ENCODE measurements at places on chromosomes 5 and 9.

DNA sequence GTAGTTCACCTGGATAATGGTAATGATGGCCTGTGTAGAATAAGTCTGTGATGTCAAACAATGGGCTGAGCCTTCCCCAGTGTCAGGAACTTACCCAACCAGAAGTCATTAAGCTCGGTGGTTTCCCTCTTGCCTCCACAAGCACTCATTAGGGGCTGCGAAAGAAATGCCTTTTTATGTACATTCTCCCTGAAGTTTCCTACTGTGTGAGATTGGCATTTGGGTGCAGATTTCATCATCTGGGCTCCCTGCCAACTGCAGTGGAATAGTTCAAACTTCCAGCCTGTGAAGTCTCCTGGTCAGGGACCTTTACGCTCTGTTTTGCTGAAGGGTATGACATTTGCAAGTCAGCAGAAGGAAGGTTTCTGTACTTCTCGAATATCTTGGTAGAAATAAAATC, 41.6 kb upstream of the TMEM215 start:
- DNase-seq, result peak; percentile 2

DNA sequence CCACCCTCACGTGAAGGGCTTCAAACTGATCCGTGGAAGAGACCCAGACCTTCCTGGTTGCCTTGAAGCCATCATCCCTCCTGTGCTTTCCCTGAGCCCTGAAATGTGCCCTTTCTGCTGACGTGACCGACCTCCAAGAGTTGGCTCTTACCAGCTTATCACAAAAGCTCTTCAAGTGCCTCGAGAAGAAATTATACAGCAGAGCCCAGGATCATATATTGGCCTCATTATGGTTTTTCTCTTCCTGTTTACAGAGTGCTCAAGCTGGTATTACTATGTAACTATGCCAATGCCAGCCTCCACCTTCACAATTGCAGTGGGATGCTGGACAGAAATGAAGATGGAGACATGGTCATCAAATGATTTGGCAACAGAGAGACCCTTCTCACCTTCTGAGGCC, 66.0 kb downstream of the AOPEP start:
- no peak for DNase-seq

DNA sequence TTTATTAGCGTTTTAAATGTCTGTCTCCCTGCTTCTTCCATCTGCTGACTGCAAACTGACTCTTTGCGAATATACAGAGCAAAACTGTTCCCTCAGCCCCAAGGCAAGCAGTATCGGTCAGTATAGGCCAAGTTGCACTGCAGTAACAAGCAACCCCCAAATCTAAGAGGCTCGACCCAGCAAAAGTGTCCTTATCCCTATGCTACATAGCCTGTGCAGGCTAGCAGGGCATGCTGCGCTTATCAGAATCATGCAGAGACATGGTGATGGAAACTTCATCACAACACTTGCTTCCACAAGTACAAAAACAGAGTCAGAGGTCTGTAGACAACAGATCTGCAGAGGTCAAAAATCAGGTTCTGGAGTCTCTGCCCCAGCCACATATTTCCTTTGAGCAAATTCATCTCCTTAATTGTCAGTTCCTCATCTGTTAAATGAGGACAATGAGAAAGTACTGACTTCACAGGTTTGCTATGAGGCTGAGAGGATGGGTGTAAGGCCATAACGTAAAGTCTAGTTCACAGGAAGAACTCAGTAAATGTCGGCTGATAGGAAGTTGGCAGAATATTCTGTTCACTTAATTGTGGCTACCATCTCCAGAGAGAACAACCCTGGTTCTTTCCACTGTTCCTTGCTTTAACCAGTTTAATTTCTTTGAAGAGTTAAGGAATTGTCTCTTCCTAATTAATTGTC, 9.6 kb upstream of the IL17B start:
- no peak for DNase-seq

- DNase-seq, result peak; percentile 59
Observed at GRCh38 chr5:73066466-73066865, 53.9 kb upstream of the TMEM171 start.

DNA sequence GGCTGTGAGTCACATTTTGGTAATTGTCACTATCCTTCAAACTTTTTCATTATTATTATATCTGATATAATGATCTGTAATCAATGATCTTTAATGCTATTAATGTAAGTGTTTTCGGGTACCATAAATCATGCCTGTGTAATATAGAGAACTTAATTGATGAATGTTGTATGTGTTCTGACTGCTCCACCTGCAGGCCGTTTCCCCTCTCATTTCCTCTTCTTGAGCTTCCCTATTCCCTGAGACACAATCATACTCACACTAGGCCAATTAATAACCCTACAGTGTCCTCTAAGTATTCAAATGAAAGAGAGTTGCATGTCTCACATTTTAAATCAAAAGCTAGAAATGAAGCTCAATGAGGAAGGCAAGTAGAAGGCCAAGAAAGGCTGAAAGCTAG, 420.9 kb upstream of the SGCD start:
- peak; percentile 5 for DNase-seq

DNA sequence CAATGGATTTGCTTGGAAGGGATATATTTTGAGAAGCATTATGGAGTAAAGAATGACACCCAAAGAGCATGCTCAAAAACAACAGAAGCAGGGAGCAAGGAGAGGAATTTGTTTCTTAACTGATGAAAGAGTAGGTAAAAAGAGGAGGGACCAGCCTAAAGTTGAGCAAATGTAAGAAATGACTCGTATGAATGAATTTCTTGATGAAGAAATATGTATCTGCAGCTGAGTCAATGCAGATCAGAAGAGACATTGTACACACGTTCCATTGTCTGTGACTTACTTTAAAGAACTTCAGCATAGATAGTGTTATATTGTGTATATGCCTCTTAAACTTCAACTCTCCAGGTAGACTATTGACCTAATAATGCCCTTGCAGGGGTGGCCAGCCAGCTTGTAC, 112.7 kb upstream of the NREP start:
- DNase-seq, result no peak

DNA sequence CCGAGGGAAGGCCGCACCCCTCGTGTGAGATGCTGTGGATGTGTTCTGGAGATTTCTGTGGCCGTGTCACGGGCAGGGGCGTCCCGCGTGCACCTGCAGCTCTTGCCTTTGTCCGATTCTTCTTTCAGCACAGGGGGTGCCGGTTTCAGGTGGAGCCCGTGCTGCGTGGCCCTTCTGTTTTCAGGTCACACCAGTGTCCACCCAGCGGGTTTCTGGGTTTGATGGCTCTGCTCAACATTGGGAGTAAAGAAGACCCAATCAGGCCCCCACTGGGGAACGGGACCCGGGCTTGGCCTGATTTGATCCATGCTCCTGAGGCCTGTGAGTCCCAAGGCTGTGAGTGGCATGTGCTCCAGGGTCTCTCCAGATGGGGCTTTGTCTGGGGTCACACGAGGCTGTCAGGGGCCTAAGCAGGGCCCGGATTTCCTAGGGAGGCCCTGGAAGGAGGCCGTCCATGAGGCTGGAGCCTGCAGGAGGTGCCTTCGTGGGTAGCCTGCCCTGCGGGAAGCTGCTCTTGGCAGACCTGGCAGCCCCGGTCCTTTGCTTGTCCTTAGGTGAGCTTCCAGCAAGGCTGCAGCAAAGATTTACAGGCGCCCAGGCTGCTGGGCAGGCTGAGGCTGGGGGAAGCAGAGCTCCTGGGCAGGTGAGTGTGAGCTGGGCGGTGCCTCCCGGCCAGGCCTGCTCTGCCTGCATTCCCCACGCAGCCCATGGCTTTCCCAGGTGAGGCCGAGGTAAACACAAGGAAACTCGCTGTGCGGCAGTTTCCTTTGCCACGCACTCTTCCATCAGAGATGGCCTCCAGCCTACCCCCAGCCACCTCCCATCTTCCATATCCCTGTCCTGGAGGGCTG, 12.8 kb downstream of the MRPL36 start:
- DNase-seq, result no peak

Measured in SK-MEL-5 (cell line).